ENCODE measurements at places on chromosomes 3 and 15. TPM values are rescaled to one million over a fixed set of nuclear protein-coding genes. Genes with fewer than 3 reads are reported as not detected.

Gene ABI3BP
- 16.4 TPM for polyA plus RNA-seq

Gene ECT2
- polyA plus RNA-seq: 37.7 TPM

Gene GOLGA8O
- 0.23 TPM for polyA plus RNA-seq

Gene GPR87
- polyA plus RNA-seq: 0.08 TPM

Gene SACM1L
- polyA plus RNA-seq: 82.9 TPM

Gene MB21D2
- polyA plus RNA-seq: 15.4 TPM

Gene PPCDC
- polyA plus RNA-seq: 11.1 TPM

Gene SEC11A
- polyA plus RNA-seq: 246 TPM

Gene GALNT15
- polyA plus RNA-seq: 2.1 TPM

Gene SLC12A1
- 563 TPM for polyA plus RNA-seq

Gene LRRC34
- 11.5 TPM for polyA plus RNA-seq

Gene C3orf22
- polyA plus RNA-seq: 0.14 TPM

Gene TIMP4
- polyA plus RNA-seq: 1.0 TPM

DNA sequence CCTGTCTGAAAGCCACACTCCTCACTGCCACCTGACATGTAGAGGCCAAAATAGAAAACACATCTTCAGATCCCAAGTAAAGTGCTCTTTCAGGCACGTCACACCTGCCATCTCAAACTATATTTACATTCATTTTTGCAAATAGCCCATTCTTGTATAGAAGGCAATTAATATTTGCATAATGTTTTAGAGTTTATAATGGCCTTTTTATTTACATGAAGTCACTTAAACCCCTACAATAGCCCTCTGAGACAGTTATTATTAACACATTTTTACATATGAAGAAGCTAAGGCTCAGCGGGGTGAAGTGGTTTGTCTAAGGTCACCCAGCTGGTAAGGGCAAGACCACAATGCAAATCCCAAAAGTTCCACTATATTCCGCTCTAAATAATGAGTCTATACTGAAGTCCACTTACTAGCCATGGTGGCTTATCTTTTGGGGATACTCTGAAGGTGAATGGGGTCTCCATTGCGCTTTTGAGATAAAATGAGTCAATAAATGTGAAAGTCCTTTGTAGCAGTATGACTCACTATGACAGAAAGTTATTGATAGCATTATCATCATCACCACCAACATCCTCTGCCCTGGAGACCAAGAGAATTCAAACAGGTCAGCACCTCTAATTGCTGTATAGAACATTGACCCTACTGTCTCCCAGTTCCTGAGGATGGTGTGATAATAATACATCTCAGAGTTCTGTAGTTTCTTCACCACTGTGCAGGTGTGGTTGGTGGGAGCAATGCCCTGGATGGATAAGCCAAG, 155.9 kb upstream of the BCL6 start:
- DNase-seq: no peak

DNA sequence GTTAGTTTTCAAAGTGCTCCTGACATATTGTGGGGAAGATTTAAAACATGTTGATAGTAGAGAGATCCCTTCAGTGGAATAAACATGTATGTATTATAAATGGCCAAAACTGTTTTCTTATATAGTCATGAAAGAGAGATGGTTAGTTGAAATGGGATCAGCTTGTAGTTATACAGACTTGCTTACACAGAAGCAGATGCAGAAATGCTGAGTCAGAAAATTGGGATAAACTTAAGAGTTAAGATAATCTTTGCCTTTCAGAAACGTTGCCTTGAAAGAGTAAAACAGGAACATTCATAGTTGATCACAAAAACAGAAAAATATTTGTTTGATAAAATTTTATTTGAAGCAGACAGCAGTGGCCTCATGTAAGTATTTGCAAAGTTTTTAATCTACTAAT, 433.2 kb upstream of the BCHE start:
- DNase-seq: no peak

GRCh38 chr3:7203969-7204847, 343.3 kb downstream of the GRM7 start:
- DNase-seq: no peak

- DNase-seq: no peak
Measured at GRCh38 chr15:74175271-74176191, 2.0 kb downstream of the ISLR start.

DNA sequence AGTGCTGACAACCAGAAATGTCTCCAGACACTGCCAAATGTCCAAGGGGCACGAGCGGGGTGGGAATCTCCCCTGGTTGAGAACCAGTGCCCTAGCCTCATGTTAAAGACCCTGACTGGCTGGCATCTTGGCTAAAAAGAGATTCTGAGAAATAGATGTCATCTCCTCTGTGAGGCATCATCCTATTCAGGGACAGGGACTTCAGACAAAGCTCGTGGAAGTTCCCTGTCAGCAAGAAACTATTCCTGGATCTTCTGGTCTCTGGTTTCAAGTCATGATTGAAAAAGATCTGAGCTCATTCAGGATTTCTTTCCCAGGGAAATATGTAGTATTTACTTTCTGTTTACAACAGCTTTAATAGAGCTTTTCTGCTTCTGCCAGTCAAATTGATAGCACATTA, 10.8 kb downstream of the WDR5B start:
- no peak for DNase-seq

- DNase-seq: no peak
Measured at GRCh38 chr3:99562990-99563607, 75.3 kb upstream of the COL8A1 start.

- DNase-seq: no peak
Measured at GRCh38 chr3:152149832-152150231, 118.9 kb upstream of the MBNL1 start.

GRCh38 chr3:119352034-119352609, 57.9 kb downstream of the ARHGAP31 start:
- DNase-seq: no peak

- no peak for DNase-seq
Measured at GRCh38 chr3:99961756-99962515, 144.3 kb downstream of the CMSS1 start.

DNA sequence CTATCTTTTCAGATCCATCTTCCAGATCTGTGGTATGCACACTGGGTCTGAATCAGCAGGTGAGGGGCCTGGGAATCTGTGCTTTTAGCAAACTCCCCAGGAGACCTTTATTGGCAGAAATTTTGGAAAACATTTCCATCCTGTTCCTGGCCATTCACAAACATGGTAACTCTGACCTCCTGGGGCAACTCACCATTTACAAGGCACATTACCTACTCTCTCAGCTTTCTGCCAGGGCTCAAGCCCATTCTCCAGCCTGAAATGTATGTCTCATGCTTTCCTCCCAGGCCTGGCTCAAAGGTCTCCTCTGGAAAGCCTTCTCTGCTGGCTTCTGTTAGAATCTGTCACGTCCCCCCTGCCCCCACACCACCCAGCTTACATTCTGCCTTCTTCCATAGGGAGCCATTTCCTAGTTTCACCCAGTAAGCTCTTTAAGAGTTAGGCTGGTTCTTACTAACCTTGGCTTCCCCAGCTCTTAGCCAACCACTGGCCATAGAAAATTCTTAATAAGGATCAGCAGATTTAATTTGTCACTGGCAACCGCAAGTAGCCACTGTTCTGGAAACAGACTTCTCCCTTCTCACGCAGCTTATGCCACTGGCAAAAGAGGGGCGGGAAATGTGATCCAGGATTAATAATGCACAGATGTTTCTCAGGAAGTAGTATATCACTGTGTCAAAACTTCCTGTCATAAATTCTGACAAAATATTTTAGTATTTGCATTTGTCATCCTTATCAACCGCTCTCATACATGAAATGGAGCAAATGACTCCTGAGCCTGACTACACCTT, 55.0 kb downstream of the RORA start:
- DNase-seq: no peak

DNA sequence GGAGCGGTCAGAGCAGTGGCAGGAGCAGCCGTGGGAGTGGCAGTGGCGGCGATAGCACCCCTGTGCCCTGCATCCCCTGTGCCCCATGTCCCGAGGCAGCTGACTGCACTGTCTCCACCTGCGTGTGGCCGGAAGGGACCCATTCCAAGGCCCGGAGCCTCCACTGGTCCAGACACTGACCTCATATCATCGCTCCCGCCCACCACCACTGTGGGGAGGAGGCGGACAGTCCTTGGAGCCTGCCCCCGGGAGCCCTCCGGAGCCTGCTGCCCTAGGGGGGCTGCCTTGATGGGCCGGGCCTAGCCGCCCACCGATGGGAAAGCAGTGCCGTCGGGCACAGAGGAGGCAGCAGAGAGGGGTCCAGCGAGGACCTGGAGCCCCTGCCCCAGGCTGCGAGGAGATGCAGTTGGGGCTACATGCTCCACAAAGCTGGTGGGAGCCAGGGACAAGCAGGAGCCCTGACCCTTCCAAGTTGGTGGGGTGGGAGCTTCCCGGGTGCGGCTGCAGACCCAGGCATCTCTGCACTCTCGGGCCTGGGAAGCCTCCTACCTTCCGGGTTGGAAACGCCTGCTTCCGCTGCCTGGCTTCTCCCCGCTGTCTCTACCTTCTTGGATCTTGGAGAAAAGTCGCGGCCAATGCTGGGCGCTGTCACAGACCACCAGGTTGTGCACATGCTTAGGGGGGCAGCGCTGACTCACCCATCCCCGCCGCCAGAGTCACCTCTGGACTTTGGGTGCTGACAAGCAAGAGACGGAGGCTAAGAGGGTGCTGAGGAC, 283.2 kb upstream of the ROBO1 start:
- DNase-seq: no peak

- no peak for DNase-seq
Measured at GRCh38 chr3:113193288-113193687, 18.1 kb upstream of the BOC start.

GRCh38 chr3:74633021-74633420, 18.6 kb upstream of the CNTN3 start:
- DNase-seq: no peak

DNA sequence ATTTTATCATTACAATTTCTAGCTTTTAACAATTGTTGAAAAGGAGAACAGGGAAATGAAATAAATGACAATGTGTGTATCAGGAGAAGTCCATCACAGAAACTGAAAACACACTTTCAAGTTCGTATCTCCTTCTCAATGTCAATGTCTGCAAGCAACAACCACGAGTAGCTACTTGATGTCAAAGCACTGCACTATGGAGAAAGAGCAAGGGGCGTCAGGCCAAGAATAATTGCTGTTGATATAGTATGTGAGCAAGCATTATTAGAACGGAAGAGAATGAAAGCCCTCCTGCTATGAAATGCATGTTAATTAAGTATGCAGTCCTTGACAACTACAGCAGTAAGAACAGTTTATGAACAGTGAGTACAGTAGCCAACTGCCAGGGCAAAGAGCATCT, 1250.1 kb downstream of the ZPLD1 start:
- no peak for DNase-seq
